ENCODE measurements at places on chromosomes 12 and 14. TPM values are rescaled to one million over a fixed set of nuclear protein-coding genes. Genes with fewer than 3 reads are reported as not detected.
A peak's percentile ranks its signal among the peaks of the same experiment; 100 is the strongest.

Gene GMFB
- 66.0 TPM for total RNA-seq

Gene NGB
- not detected for total RNA-seq

- peak; percentile 34 for DNase-seq
Measured at GRCh38 chr12:107441665-107442300, 243.8 kb upstream of the PWP1 start.

Gene ZFYVE26
- 28.2 TPM for total RNA-seq
